ENCODE measurements at places on chromosomes 5 and 9.

DNA sequence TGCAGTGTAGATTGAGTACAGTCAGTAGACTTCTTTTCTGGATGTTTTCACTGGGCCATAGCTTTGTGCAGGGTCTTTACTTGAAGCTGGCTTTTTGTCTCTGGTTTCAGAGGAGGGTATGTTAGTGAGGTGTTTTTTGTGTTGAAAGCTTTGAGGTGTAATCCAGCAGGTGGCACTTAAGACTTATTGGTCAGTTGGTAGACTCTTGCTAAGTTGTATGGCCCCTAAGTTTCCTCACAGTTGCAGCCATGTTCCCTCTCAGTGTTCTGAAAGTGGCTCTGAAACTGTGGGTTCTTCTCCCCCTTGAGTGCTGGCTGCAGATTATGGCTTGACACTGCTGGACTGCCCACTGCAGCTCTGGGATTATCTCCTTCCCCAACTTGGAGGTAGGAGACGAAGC is 55.7 kb upstream of the SLC44A1 start:
- no peak for DNase-seq

DNA sequence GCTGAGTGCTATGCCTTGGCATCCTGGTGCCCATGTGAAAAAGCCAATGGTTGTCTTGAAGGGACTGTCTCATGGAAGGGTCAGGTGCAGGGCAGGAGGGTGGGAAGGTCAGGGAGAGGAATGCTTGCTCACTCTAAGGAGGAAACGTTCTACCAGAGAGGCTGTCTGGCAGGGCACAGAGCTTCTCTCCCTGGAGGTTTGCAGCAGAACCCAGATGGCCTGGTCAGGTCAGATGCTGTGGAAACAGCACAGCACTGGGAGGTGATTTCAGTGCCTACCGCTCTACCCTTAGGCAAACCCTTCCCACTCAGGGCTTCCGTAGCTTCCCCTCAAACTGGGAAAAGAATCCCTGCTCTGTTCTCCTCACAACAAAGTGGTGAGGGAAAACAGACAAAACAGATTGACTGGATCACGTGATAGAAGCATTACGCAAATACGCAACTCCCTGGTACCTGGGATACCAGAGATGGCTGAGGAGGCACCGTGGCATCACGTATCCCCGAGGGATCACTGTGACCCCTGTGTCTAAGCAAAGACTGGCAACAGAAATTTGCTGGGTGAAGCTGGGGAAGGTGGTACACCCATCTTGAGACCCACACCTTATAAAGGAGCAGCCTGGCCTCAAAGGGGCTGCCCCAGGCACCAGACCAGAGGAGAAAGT is 3.9 kb upstream of the MGAT1 start:
- no peak for DNase-seq

GRCh38 chr5:150227606-150228273 is 37.9 kb downstream of the SLC6A7 start:
- DNase-seq: no peak

DNA sequence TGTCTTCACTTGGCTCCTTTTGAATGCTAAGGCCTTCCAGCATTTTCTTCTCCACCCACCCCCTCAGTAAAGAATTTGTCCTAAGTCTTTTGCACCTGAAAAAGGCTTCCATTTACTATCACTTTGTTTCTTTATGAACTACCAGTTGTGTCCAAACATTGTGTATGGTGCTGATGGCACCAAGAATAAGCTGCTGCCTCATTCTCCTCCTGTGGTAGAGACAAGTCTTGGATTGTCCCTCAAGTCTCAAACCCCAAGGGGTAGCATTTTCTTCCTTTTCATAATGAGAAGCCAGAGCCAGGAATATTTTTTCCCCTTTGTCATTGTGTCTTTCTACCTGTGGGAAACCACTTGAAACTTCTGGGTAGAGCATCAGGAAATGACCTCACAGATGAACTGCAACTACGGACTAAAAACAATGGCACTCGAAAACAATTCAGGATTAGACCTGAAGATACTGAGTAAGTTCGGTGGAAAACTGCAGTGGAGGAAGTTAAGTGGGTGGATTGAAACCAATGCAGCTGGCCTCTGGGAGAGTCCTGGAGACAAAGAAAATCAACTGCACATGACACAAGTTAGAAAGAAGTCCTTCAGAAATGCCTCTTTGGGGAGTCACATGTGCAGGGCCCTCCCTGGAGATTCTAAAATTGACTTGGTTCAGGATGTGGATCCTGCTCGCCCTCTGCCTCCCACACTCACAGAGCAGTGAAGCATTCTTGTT is 80.5 kb downstream of the SH3RF2 start:
- DNase-seq: no peak

- no peak for DNase-seq
Observed at GRCh38 chr9:138098908-138099791, 221.6 kb downstream of the CACNA1B start.

- DNase-seq: no peak
Observed at GRCh38 chr9:84001621-84002020, 21.0 kb downstream of the RMI1 start.

- DNase-seq: peak; percentile 74
Observed at GRCh38 chr5:151686674-151687407, at the start of gene SPARC. Gene SPARC (minus strand): TSS chr5:151686915. CDS start chr5:151676188, 10,727 bp downstream.

GRCh38 chr9:130041648-130042405 is 1.2 kb downstream of the FNBP1 start:
- DNase-seq: peak; percentile 17

- no peak for DNase-seq
Observed at GRCh38 chr9:136928591-136928990, 15.9 kb downstream of the FBXW5 start.

- no peak for DNase-seq
Observed at GRCh38 chr9:111438541-111439235, 45.5 kb downstream of the ECPAS start.

GRCh38 chr9:16068476-16068875 is 515.6 kb downstream of the CCDC171 start:
- no peak for DNase-seq

DNA sequence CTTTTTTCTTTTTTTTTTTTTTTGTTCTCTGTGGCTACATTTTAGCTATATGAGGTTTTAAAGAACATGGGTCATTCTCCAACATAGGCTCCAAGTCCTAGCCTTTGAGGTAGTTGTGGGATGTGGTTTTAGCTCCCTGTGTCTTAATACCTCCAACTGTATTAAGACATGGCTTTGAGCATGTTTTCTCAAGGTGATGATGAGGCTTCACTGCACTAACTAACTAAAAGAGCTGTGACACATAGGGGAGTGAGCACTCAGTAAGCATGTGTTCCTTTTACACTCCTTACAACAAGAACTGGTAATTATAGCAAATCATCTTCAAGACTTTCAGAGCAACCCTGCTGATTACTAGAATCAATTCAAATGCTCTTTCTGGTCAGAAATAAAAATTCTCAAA is 333.6 kb upstream of the CCNH start:
- DNase-seq: no peak

DNA sequence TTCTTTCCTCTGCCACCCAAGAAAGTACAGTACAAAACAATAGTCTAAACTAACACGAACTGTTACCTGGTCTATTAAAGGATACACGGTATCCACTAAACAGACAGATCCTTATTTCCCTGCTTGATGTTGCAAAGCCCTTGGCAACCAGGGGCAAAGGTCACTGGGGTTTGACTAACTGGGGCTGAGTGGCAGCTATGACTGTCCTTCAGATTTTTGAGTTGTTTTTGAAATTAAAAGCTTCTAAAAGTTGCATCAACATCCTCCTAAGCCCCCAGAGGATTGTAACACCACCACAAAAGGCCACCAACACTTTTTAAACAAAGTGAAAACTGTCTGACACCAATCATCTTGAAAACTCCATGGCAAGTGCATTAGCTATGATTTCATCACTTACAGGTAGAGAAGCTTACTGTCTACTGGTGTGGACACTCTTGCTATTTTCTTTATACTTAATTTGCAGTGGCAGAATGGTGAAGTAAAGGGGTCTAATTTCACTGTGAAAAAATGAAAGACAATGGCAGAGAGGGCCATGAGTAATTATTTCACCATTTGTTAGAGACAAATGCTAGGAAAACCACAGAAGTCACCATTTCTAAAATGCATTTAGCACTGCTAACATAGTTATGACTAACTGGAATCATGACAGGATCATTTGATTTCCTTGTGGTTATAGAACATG is 292.4 kb downstream of the EFNA5 start:
- no peak for DNase-seq

DNA sequence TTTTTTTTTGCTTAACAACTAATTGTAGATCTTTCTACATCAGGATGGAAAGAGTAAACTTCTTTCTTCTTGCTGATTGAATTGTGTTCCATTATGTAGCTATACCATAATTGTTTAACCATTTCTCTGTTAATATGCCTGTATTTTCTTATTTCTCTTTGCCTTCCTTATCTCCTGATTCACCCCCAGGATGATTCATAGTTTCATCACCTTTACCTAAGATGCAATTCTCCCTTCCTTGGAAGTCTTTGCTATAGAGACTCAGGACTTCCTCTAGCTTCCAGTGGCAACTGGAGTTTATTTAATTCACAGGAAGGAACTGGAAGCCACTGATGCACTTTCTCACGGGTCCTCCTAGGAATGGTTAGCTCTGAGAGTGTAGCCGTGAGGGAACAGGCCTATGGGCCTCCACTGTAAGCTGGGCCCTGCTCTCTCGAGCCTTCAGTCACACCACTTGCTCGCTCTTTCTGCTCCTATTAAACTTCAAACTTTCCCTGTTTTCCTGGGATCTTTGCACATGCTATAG is 83.1 kb downstream of the FGF1 start:
- no peak for DNase-seq

GRCh38 chr5:38410304-38410990 is 146.0 kb downstream of the LIFR start:
- DNase-seq: no peak

DNA sequence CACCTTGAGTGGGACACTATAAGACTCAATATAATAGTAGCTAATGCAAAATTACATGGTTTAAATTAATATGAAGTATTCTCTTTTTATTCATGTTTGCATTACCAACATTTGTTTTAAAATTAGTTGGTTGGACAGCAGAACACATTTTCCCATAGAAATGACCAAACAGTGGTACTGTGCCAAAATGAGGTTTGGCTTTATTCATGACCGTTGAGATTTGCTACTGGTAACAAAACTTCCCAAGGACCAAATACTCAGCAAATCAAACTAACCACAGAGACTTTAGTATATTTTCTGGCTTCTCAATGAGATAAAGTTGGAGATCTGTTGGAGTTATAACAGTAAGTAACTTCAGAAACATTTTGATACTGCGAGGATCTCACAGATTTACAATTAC is 637.8 kb upstream of the MEF2C start:
- DNase-seq: no peak

DNA sequence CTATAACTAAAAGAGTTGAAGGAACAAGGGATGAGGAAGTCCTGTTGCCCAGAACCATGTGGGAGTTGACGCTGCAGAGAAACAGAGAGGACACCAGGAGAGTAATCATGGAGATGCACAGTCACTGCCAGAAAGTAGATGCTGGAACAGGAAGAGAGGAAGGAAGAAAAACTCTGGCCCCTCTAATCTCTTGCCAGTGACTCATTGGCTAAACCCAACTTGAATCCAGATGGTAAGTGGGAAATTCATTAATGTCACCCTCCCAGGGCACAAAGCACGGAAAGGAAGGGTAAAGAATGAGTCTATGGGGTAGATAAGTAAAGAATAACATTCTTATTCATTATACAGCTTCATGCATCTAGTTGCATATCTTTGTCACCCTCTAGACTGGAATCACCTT is 631.9 kb downstream of the PRELID2 start:
- no peak for DNase-seq

GRCh38 chr5:179954434-179954833 is 46.7 kb upstream of the TBC1D9B start:
- no peak for DNase-seq

- peak; percentile 38 for DNase-seq
Observed at GRCh38 chr5:79962575-79963222, 28.4 kb downstream of the MTX3 start.

DNA sequence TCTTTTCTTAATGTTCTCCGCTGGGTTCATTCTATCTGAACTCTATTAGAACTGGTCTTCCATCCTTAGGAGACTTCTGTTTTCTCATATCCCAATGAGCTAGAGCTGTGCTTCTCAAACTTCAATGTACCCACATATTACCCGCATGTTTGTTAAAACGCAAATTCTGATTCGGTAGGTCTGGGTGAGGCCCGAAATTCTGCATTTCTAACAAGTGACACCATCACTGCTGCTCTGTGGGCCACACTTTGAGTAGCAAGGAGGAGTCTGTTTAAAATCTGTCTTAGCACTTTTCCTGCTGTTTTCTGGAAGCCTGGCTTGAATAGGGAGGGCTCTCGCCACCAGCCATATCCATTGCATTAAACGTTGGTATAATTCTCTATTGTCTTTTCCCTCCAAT is 151.9 kb upstream of the CLINT1 start:
- DNase-seq: no peak

DNA sequence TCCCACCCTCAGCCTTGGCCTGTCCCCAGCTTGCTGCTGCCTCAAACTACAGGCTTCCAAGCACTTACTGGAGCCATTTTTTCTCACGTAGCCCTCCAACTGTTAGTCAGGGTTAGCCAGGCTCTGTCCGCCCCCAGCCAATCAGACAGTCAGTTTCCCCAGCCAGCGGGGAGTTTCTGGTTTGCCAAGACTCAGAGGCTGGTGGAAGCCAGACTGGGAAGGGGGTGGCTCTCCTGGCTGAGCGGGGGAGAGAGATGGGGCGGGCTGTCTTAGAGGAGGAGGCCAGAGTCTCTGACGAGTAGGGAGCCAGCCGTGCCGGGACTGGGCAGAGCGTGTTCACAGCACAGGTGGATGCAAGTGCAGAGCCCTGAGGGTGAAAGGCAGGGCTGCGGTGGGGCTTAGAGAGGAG is 15.3 kb downstream of the PROP1 start:
- no peak for DNase-seq

- DNase-seq: no peak
Observed at GRCh38 chr5:37835380-37835973, 4.4 kb downstream of the GDNF start.

DNA sequence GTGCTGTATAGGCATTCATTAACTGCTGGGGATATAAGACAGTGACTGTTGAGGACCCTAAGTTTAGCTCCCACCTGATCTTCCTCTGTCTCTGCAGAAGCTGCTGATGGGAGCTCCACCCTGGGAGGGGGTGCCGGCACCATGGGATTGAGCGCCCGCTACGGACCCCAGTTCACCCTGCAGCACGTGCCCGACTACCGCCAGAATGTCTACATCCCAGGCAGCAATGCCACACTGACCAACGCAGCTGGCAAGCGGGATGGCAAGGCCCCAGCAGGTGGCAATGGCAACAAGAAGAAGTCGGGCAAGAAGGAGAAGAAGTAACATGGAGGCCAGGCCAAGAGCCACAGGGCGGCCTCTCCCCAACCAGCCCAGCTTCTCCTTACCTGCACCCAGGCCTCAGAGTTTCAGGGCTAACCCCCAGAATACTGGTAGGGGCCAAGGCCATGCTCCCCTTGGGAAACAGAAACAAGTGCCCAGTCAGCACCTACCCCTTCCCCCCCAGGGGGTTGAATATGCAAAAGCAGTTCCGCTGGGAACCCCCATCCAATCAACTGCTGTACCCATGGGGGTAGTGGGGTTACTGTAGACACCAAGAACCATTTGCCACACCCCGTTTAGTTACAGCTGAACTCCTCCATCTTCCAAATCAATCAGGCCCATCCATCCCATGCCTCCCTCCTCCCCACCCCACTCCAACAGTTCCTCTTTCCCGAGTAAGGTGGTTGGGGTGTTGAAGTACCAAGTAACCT is 22.1 kb downstream of the PCDHGC5 start:
- DNase-seq: no peak

- no peak for DNase-seq
Observed at GRCh38 chr5:126448720-126449119, 25.5 kb downstream of the GRAMD2B start.

- DNase-seq: no peak
Observed at GRCh38 chr9:131661568-131662288, 78.1 kb downstream of the RAPGEF1 start.

GRCh38 chr9:104374711-104375110 is 129.4 kb upstream of the OR13F1 start:
- no peak for DNase-seq
